SK-N-DZ (cell line): ENCODE measurements at places on chromosomes 7 and 10.

- DNase-seq = peak; percentile 35
These were observed 12.2 kb downstream of the HNRNPA2B1 start for GRCh38 chr7:26188206-26188956.

- DNase-seq = no peak
These were observed 160.2 kb downstream of the DKK1 start for GRCh38 chr10:52474265-52474664.

- no peak for DNase-seq
These were observed 528.8 kb upstream of the PCDH15 start for GRCh38 chr10:55329796-55330195.

- no peak for DNase-seq
These were observed 14.1 kb upstream of the PPA1 start for GRCh38 chr10:70247360-70247759.

GRCh38 chr7:2104107-2104710 is 128.5 kb downstream of the MAD1L1 start:
- DNase-seq = peak; percentile 95

DNA sequence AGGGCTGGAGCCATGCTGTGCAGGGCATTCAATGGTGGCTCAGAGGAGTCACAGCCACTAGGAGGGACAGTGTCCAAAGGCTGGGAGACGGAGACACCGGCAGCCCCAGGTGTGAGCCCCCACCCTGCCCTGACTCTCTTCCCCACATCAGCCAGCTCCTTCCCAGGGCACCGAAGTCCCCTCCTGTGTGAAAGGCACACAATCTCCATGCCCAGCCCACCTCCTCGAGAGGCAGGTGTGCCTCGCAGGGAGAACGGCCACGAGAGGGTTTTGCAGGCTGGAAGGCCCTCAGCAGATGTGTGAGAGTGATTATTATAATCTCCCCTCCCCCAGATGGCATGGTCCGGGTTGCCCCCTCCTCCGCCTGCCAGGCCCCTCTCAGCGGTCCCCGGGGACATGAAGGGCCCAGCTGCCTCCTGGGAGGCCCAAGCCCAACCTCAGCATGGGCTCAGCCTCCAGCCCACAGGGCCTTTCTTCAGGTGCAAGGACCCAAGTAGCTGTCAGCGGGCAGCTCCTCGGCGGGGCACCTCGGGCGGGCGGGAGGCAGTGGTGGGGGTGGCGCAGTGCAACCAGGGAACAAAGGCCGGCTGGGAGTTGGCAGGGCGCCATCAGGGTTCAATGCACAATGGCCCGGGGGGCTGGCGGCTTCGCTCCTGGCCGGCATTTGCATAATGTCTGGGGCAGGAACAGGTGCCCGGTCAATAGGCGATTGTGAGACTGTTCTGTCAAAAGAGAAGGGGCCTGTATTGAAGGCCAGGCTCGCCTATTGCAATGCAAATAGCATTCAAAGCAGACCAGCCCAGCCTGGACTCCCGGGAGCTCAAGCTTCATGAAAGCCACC is 155.3 kb upstream of the ZMIZ1 start:
- no peak for DNase-seq

- DNase-seq = no peak
These were observed 83.8 kb downstream of the CTNNA3 start for GRCh38 chr10:67612176-67612575.

DNA sequence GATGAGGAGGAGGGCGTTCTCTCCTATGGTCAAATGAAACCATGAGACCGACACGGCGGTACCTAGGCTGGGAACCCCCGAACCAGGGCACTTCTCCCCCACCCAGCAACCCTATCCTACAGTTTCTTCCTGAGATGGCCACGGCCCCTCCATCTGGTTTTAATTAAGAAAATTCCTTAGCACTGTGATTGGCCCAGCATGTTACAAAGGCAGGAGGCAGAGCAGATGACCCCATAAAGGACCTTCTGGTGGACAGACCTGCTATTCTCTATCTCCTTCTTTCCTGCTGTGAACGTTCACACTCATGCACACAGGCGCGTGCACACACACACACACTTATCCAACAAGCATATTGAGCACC is 129.4 kb downstream of the RGS10 start:
- peak; percentile 85 for DNase-seq

- peak; percentile 29 for DNase-seq
These were observed 305.1 kb upstream of the CSTF2T start for GRCh38 chr10:52004342-52004949.

DNA sequence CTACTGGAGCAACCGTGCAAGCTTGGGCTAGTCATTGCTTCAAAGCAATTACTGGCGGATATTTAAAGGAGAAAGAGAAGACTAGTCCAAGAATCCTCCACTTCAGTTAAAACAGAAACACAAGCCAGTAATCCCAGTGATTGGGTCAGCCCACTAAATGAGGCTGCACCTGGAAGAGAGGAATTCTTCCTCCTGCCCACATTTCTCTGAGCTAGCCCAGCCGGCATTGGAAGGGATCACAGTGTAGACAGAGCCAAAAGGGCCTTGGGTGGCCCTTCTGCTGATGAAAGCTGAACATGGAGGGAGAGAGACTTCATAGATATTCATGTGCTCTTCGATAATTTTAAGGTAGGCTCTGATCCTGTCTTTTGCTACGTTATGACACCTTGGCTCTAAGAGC is 228.4 kb downstream of the KIAA1217 start:
- DNase-seq = no peak

GRCh38 chr10:123474700-123475099 is 191.5 kb upstream of the GPR26 start:
- no peak for DNase-seq

GRCh38 chr10:80272793-80273522 is 16.5 kb downstream of the MAT1A start:
- DNase-seq = no peak

DNA sequence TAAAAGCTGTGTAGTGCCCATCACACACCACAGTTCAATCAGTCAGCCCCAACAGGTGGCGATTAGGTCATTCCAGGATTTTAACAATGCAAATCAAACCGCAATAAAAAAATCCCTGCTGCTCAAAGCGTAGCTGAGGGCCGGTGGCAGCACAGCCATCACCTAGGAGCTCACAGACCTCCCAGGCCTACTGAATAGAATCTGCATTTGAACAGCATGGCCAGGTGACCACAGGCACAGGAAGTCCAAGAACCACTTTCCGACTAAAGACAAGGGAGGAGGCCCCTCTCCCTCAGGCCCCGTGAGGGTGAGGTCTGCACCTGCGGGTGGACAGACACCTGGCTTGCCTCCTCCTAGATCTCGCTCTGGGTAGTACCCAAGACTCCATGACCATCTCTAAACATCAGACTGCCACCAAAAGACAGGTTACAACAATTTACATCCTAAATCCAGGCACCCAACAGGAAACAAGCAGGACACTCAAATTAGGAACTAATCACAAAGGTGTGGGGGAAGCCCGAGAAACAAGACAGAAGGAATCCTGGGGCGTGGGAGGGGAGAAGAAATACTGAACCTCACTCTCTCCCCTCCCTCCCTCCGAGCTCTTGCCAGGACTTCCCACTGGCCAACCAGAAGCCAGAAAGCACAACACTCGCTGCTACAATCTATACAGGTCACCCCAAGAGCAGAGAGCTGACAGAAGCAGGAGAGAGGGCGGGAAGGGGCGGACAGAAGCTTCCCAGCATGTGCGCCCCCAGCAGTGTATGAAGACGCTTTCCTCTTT is 19.2 kb downstream of the GNA12 start:
- DNase-seq = no peak

- no peak for DNase-seq
These were observed 133.7 kb downstream of the ARHGAP22 start for GRCh38 chr10:48470893-48471805.

DNA sequence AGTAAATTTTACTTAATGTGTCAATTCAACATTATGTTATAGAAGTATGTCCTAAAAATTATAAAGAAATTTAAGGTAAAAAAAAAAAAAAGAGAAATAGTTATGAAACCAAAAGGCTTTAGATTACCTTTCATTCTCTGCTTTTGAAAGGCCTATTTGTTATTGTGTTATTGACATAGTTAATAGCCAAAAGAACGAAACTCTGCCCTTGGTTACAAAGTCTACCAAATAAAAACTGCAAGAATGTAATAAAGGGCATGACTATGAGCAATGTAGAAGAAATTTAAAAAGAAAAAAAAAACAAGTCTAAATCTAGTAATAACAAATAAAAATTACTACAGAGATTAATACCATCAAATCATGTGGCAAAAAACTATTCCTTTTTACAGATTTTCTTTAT is 10.6 kb downstream of the ACBD5 start:
- no peak for DNase-seq

DNA sequence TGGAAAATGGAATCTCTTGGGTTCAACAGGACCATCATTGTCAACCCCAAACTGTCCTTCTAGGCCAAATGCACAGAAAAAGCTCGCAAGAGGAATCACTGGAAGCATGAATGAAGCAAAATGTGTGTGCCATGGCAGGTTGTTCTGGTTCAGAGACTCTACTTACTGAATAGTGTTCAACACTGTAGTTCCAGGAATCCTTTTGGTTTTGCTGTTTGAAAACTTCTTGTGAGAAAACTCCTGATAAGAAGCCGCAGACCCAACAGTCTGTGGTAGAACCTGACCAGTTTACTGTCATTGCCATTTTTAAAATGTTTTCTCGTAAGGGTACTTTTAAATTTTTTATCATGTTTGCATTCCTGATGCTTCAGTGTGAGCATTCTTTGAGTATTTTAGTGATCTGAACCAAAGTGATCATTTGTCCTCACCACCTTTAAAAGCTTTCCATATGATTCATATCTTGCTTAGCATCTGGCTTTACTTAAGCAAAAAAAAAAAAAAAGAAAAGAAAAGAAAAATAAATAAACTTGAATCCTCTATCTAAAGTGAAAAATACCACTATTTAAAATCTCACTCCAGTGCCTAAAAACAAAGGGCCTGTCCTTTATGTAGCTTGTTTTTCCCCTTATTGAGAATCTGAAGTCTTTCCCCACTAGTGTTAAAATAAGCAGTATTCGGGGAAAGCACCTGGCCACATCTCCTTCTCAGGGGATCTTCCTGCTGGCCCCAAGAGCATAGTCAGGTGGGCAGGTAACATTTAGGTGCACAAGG is 92.4 kb downstream of the WNT2 start:
- no peak for DNase-seq

DNA sequence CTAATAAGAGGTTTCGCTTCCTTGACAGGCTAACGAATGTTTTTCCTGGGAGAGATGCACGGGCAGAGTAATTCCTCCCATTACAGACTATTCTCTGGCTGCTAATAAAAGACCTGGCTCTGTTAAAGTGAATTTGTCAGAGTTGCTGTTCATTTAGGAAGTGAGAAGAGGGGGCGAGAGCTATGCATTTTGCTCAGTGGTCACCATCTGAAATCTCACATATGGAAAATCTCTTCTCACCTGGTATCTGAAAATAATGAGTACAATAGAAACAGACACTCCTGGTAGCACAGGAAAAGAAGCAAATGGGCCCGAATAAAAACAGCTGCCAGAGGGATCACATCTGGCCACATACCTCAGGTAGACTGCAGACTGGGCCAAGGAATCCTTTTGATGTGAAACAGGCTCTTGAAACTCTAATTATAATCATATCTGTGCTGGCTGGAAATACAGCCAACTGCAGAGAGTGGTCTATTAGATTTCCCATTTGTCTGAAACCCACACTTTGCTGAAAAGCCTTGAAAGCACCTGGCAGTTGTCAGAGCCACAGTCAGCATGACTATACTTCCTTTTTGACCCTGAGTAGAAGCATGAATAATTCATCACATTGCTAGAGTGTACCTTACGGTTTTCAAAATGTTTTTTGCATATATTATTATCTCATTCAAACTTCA is 33.6 kb downstream of the AOAH start:
- peak; percentile 88 for DNase-seq

GRCh38 chr10:124619195-124619594 is 125.0 kb downstream of the FAM53B start:
- no peak for DNase-seq

DNA sequence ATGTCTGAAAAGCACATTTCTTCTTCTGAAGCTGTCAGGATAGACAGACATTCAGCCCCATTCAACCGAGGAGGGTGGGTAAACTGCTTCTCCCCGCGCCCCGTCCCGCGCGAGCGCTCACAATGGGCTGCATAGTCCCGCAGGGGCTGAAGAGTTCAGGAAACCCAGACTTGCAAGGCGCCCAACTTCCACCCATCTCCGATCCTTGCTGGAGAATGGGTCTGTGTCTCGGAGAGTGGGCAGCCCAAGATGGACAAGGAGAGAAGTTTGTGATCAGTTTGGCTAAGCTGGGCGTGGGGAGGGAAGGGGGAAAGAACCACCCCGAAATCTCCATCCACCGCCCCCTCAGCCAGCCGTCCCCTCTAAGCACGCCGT is 686 bp downstream of the AASS start:
- peak; percentile 12 for DNase-seq

DNA sequence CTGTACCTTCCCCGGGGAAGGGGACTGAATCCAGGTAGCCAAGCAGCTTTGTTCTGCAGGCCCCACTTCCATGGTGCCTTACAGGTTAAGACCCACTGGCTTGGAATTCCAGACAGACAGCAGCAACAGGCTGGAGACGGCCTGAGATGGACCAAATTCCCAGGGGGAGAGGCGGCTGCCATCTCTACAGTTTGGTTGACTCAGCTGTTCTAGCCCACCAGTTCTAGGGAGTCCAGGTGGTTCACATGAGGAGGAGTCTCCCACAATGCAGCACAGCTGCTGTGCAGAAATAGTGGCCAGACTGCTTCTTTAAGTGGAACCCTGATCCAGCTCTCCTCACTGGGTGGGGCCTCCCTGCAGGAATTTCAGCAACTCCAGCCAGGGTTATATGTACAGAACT is 74.1 kb downstream of the C10orf67 start:
- DNase-seq = no peak

GRCh38 chr10:100286051-100287033 is at the start of gene BLOC1S2:
Gene BLOC1S2, minus strand, starts transcription at chr10:100286680. Its CDS starts 21 bp downstream, at chr10:100286659.
- DNase-seq = peak; percentile 83

- peak; percentile 84 for DNase-seq
These were observed at the start of gene KIF5B for GRCh38 chr10:32056136-32057035. Gene KIF5B, minus strand, starts transcription at chr10:32056425. Its CDS starts 452 bp downstream, at chr10:32055973.

DNA sequence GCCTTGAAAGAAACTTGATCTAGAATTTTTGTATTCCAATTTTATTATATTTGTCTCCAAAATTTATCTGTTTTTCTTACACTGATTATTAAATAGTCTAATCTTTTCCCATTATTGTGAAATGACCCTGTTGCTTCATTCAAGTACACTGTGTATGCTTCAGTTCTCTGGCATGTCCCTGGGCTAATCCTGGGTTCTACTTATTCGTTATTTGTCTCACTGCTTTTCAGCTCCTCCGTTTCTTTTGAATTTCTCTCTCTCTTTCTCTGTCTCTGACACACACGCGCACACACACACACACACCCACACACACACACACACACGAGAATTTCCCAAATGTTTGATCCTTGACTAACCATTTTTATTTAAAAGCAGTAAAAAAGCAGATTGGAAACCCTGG is 768.6 kb downstream of the NRG3 start:
- no peak for DNase-seq

DNA sequence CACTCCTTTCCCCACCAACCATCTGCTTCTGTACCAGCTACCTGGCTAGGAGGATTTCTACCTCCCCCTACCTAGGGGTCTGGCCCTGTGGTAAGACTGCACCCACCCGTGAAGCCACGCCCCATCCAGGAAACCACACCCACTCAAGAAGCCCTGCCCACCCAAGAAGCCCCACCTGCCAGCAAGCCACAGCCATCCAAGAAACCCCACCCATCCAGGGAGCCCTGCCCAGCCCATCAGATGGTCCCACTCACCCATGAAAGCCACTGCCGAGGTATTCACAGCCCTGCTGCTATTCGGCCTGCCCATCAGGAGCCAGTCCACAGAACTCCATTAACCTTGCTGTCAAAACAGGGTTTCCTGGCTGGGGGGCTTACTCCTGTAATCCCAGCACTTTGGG is 15.6 kb upstream of the MUC3A start:
- no peak for DNase-seq

- DNase-seq = no peak
These were observed 9.5 kb upstream of the C10orf71 start for GRCh38 chr10:49289480-49289879.
